NCI-H526 (cell line): ENCODE measurements at places on chromosomes 12 and 14.

DNA sequence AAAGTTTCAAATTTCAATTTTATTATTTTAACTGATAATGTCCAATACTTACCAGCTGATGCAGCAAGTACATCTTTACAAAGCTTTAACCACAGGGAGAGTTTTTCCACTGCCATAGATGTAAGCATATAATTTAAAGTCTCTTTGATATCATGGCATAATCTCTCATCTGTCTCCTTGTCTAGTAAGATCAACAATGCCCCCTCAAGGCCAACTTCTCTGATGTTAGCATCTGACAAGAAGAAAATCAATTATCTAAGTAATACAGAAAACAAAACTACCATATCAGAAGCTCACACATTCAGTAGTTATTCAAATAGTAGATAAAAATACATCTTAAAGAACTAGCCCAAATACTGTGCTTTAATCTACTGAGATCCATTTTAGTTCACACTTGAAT is 94.2 kb downstream of the HEATR5A start:
- DNase-seq, result no peak

GRCh38 chr14:72333357-72333756 is 401.1 kb downstream of the RGS6 start:
- no peak for DNase-seq

- no peak for DNase-seq
These were observed 558.9 kb upstream of the LRFN5 start for GRCh38 chr14:41047763-41048162.

GRCh38 chr14:51119411-51120051 is 24.6 kb upstream of the TRIM9 start:
- DNase-seq, result no peak

GRCh38 chr14:41404126-41404525 is 202.6 kb upstream of the LRFN5 start:
- no peak for DNase-seq
